ENCODE measurements at places on chromosomes 4 and X.
A peak's percentile ranks its signal among the peaks of the same experiment; 100 is the strongest.

DNA sequence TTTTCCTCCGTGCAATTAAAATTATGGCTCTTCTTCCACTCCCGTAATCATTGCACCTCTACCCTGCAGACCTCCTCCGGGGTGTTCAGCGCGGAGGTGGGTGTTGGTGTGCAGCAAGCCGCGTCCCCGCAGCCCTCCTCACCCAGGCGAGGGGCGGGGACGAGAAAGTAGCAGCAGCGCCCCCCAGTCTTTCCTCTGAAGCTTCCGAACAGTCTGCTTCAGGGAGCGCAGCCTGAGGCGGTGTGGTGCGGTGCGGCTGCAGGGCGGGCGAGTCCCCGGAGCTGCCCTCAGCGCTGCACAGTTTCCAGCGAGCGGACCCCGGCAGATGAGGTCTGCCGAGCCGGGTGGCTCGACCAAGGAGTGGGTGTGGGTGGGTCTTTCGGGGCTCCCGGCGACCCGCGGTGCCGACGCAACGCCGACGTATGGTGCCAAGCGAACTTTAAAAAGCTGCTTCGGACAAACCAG, at the start of gene FRAS1:
TSS of gene FRAS1 (plus strand) at position 189 of the 465 bp plus-strand sequence. CDS start 687 bp downstream, outside the sequence.
- H3K27me3 ChIP-seq = peaks cover 67% of the 10 kb centered on the region
- no peak within 1 kb of the TSS for H3K27ac ChIP-seq
- DNase-seq = peak; percentile 43
- H3K4me3 ChIP-seq = peak within 1 kb of the TSS; percentile 82
- no peaks in the 10 kb centered on the region for H3K36me3 ChIP-seq

GRCh38 chr4:15130441-15130840, 128.2 kb downstream of the CPEB2 start:
- peaks cover 2% of the 10 kb centered on the region for H3K4me1 ChIP-seq
- H3K4me3 ChIP-seq = no peak overlapping the region

DNA sequence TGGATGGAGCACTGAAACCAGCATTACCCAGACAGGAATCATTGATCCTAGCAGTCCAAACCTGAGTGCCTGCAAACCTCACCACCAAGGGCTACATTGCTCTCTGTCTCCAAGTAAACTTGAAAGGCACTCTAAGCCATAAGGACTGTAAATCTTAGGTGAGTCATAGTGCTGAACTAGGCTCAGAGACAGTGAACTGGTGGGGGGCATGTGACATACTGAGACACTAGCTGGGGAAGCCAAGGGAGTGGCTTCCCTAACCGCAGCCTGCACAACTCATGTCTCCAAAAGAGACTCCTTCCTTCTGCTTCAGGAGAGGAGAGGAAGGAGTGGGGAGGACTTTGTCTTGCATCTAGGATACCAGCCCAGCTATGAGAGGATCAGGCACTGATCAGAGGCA, 235.5 kb upstream of the ACTRT1 start:
- H3K4me1 ChIP-seq = no peaks in the 10 kb centered on the region
- no peak overlapping the region for H3K27ac ChIP-seq
- H3K36me3 ChIP-seq = no peaks in the 10 kb centered on the region
- DNase-seq = no peak
- no peaks in the 10 kb centered on the region for H3K27me3 ChIP-seq
- H3K4me3 ChIP-seq = no peak overlapping the region

- no peaks in the 10 kb centered on the region for H3K36me3 ChIP-seq
- DNase-seq = no peak
- H3K4me1 ChIP-seq = peaks cover 3% of the 10 kb centered on the region
- H3K27me3 ChIP-seq = peaks cover 26% of the 10 kb centered on the region
- H3K4me3 ChIP-seq = no peak overlapping the region
Measured at GRCh38 chr4:2036866-2037265, 22.3 kb upstream of the NAT8L start.

DNA sequence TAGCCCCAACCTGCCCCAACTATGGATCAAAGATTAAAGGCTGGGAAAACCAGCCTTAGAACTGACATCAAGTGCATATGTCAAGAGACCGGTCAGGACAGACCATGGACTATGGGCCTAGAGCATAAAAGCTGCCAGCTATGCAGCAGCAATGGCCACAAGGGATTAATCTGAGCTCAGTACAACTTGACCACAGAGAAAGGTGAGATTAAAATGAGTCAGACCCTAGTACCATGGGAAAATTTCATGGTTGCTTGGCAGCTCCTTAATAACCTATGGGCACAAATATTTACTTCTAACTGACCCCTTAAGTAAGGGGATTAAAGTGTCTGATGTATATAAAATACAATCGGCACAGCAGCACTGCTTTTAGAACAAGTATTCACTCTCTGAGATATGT, 54.4 kb downstream of the CBR4 start:
- H3K27ac ChIP-seq = no peak overlapping the region
- no peaks in the 10 kb centered on the region for H3K27me3 ChIP-seq
- H3K4me1 ChIP-seq = no peaks in the 10 kb centered on the region
- H3K36me3 ChIP-seq = peaks cover 2% of the 10 kb centered on the region
- no peak overlapping the region for H3K4me3 ChIP-seq

GRCh38 chr4:74638689-74639088, 155.6 kb downstream of the BTC start:
- no peak overlapping the region for H3K27ac ChIP-seq
- no peak for DNase-seq
- peaks cover 25% of the 10 kb centered on the region for H3K27me3 ChIP-seq
- no peak overlapping the region for H3K4me3 ChIP-seq
- H3K4me1 ChIP-seq = peaks cover 3% of the 10 kb centered on the region

- H3K27me3 ChIP-seq = no peaks in the 10 kb centered on the region
- H3K4me3 ChIP-seq = no peak overlapping the region
- no peak overlapping the region for H3K27ac ChIP-seq
- no peaks in the 10 kb centered on the region for H3K36me3 ChIP-seq
- H3K4me1 ChIP-seq = no peaks in the 10 kb centered on the region
Measured at GRCh38 chrX:133300591-133300990, 82.4 kb upstream of the TFDP3 start.

DNA sequence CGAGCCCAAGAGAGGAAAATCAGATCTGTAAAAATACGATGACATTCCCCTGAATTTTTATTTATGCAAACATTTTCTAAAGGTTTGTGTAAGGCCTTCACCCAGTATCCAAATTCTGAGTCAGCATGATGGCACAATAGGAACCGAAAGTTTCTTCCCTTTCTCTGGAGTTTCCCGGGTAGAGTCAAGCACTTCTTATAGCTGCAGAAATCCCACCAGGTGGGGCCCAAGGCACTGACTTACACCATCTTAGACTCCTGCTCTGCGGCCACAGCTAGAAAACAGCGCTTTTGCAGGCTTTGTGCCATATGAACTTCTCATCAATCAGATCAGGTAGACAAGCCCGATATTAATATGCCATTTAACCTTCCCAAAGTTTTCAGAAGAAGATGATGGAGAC, 13.4 kb downstream of the LEF1 start:
- peaks cover 51% of the 10 kb centered on the region for H3K36me3 ChIP-seq
- no peaks in the 10 kb centered on the region for H3K27me3 ChIP-seq
- H3K27ac ChIP-seq = peak overlapping the region; percentile 84
- peaks cover 76% of the 10 kb centered on the region for H3K4me1 ChIP-seq
- DNase-seq = peak; percentile 43
- peak overlapping the region; percentile 69 for H3K4me3 ChIP-seq

DNA sequence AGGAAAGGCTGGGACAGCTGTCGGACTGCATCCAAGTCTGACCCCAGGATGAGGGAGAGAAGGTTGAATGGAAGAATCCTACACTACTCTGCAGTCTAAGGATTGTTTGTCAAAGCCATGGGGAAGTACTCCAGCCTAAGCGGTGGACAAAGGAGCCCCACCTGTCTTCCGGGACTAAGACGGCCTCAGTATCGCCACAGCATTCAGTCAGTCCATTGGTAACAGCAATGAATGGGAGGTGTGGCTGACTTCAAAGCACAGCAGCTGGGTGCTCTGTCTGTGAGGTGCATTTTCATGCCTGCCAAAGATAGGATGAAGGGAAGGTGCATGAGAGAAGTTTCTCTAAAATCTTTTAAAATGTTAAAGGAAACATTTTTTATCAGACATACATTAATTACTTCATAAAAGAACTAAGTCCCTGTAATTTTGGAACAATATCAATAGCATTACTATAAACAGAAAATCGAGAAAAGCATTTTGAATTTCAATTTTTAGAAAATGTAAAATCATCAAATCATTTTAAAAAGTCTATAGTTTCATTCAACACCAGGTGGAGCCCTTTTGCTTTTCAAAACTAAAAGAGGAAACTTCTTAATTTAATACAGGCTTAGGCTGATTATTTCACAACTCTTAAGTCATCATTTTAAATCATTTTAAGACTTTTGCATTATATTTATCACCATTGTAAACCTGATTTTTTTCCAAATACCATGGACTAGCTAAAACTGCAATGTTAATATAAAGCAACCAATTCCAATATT, 27.6 kb upstream of the INTU start:
- peaks cover 11% of the 10 kb centered on the region for H3K27me3 ChIP-seq
- no peak for DNase-seq
- H3K27ac ChIP-seq = no peak overlapping the region
- H3K4me1 ChIP-seq = no peaks in the 10 kb centered on the region

DNA sequence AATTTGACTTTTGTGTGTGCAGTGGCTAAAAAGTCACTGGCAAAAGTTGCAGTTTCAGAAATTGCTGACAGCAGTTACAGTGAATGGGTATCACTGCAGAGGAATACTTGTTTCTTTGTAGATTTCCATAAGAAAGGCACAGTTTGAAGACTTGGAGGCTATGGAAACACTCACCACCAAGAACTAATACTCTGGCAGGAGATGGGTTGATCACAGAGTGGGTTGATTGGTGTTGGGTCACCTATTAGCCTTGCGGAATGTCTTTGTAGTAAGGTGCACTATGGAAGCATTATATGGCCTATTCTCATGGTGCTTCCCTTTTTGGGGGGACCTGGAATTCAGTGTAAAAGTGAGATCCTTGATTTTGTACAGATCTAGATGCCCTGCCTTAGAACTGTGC, 502.8 kb downstream of the CFAP47 start:
- H3K27ac ChIP-seq = no peak overlapping the region
- H3K4me1 ChIP-seq = no peaks in the 10 kb centered on the region
- no peaks in the 10 kb centered on the region for H3K27me3 ChIP-seq
- H3K36me3 ChIP-seq = no peaks in the 10 kb centered on the region

- no peaks in the 10 kb centered on the region for H3K36me3 ChIP-seq
- no peak overlapping the region for H3K27ac ChIP-seq
- H3K4me3 ChIP-seq = no peak overlapping the region
- no peak for DNase-seq
Measured at GRCh38 chrX:2552621-2553201, 51.9 kb upstream of the DHRSX start.

DNA sequence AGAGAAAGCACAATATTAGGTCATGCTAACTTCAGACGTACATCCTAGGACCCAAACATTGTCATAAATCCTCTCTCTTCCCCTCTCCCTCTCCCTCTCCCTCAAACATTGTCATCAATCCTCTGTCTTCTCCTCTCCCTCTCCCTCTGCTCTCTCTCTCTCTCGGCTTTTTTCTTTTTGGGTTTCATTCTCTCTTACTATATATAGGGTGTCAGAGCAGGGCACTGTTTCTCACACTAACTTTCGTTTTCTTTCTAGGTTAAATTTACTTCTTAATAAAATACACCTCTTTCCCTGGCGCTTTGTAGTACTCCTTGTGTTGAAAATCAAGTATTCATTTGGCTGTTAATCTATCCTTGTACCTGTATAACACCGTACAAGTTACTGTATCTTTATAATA, 37.0 kb upstream of the HERC5 start:
- H3K27me3 ChIP-seq = no peaks in the 10 kb centered on the region
- H3K36me3 ChIP-seq = peaks cover 1% of the 10 kb centered on the region
- no peaks in the 10 kb centered on the region for H3K4me1 ChIP-seq
- no peak for DNase-seq

GRCh38 chr4:145178740-145179280, 1.6 kb downstream of the OTUD4 start:
- peak overlapping the region; percentile 94 for H3K27ac ChIP-seq
- H3K36me3 ChIP-seq = peaks cover 32% of the 10 kb centered on the region
- DNase-seq = no peak
- peaks cover 28% of the 10 kb centered on the region for H3K4me1 ChIP-seq
- peak overlapping the region; percentile 96 for H3K4me3 ChIP-seq
- H3K27me3 ChIP-seq = no peaks in the 10 kb centered on the region

- H3K36me3 ChIP-seq = peaks cover 4% of the 10 kb centered on the region
- no peak overlapping the region for H3K4me3 ChIP-seq
Measured at GRCh38 chrX:150688911-150689451, 4.2 kb upstream of the MTMR1 start.

DNA sequence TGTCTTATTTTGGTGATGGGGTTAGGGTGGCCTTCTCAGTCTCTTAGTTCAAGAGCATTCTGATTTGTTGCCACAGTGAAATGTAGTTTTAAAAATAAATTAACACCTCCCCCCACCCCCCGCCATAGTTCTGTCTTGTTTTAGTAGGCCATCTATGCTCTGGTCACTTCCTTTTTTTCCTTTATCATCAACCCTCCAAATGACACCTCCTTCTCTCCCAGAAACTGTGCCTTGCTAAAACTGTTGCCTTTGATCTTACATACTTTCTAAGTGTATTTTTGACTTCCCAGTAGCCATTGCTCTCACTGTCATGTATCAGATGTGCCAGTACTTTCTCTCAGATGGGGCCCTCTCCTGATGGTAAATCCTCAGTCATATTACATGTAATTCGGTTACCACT, 14.5 kb upstream of the NDUFC1 start:
- H3K4me3 ChIP-seq = no peak overlapping the region
- no peak for DNase-seq
- peaks cover 67% of the 10 kb centered on the region for H3K4me1 ChIP-seq
- H3K36me3 ChIP-seq = peaks cover 49% of the 10 kb centered on the region

- H3K27ac ChIP-seq = no peak overlapping the region
- H3K4me3 ChIP-seq = no peak overlapping the region
- no peaks in the 10 kb centered on the region for H3K27me3 ChIP-seq
- DNase-seq = no peak
- H3K4me1 ChIP-seq = no peaks in the 10 kb centered on the region
- H3K36me3 ChIP-seq = no peaks in the 10 kb centered on the region
Measured at GRCh38 chrX:11064276-11064675, 46.9 kb upstream of the HCCS start.

GRCh38 chrX:131821945-131822622, 201.0 kb upstream of the STK26 start:
- no peaks in the 10 kb centered on the region for H3K27me3 ChIP-seq
- H3K4me1 ChIP-seq = peaks cover 11% of the 10 kb centered on the region
- DNase-seq = no peak
- H3K36me3 ChIP-seq = peaks cover 11% of the 10 kb centered on the region

DNA sequence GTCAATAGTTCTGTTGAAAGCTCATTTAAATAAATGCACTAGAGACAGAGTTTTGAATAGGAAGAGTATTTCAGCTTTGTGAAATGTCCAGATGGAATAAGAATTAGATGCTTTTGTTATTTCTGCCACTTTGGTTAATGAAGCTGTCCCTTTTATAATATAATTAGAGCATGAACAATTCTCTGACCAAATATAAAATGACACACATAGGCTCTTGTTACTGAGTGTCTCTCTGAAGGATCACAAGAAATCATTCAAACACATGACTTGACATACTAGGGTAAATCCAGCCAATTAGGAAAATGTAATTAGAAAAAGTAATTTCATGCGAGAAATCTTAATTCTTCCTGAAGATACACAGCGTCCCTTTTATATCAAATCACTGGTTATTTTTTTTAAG, 68.4 kb upstream of the DDIT4L start:
- H3K4me3 ChIP-seq = no peak overlapping the region
- no peaks in the 10 kb centered on the region for H3K36me3 ChIP-seq
- no peaks in the 10 kb centered on the region for H3K4me1 ChIP-seq
- H3K27me3 ChIP-seq = peaks cover 9% of the 10 kb centered on the region

- no peak overlapping the region for H3K4me3 ChIP-seq
- no peak for DNase-seq
- H3K36me3 ChIP-seq = no peaks in the 10 kb centered on the region
- no peaks in the 10 kb centered on the region for H3K4me1 ChIP-seq
- peaks cover 7% of the 10 kb centered on the region for H3K27me3 ChIP-seq
Measured at GRCh38 chr4:6364146-6364545, 94.5 kb downstream of the WFS1 start.

- peaks cover 10% of the 10 kb centered on the region for H3K36me3 ChIP-seq
- no peaks in the 10 kb centered on the region for H3K27me3 ChIP-seq
- H3K27ac ChIP-seq = peak overlapping the region; percentile 39
Measured at GRCh38 chr4:76198411-76199237, 15.0 kb downstream of the SCARB2 start.
